AML-193 (cell line): ENCODE measurements at places on chromosomes 2 and 18.

- DNase-seq, result no peak
These were observed 79.6 kb downstream of the SUMO1 start for GRCh38 chr2:202158796-202159195.

DNA sequence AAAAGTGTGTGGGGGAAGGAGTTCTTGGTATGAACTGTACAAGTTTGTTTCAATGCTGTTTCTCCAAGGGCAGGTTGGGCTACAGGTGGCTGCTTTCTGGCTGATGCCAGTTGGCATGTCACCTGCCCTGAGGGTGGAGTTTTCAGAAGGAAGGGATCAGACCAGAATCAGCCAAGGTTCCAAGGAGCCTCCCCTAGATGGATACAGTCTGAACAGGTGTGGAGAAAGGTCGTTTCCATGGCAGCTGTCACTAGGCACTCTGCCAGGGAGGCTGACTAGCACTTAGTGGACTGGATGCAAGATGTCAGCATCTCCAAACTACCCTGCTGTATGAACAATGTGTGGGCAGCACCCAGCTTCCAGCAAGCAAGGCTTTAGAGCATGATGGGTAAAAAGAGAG is 444.4 kb upstream of the HNRNPA3 start:
- no peak for DNase-seq

DNA sequence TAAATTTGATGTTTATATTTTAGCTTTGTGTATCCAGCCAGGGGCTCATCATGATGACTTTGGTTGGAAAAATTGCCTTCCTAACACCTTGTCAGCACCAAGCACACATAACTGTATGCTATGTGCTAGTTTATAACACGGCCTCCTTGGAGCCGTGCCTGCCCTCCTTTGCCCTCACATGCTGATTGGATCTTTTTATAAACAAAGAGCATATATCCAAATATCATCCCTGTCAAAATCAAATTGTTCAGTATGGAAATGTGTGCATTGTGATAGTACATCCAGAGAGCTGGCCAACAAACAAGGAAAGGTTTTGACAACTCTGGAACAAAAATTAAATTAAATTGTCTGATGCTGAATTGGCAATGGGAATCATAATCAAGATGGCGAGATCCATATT is 241.5 kb downstream of the DCDC2C start:
- no peak for DNase-seq

DNA sequence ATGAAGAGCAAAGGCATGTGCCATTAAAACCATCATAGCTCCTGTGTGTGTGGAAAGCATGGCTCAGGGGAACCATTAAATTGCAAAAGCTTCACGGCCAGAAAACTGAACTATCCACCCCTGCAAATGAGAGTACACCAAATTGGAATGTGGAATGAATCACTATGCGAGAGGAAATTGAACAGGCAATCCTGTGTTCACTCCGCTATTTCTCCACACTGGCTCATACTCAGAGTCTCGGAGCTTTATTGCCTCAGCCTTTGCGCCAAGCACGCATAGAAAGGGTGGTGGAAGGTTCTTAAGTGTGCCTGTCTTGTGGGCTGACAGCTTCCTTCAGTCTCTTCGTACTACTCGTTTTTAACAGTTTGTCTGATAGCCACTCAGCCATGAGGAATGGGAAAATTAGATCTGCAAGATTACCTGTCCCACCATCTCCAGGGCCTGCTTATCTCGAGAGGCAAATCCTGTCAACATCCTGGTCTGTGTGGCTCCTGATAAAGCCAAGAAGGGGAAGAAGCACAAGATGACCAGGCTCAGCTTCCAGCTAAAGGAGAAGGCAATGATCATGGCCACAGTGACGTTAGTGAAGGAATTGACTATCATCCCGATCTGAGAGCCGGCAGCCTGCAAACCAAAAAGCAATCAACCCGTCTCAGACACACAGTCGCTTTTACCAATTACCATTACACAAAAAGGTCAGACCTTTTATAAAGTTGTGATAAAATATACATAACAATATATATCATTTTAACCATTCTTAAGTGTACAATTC is 34.9 kb downstream of the G6PC2 start:
- no peak for DNase-seq

- DNase-seq, result peak; percentile 12
These were observed 1.9 kb downstream of the MAP4K3 start for GRCh38 chr2:39435234-39435633.

- peak; percentile 17 for DNase-seq
These were observed 31.7 kb downstream of the LPIN2 start for GRCh38 chr18:2981212-2981728.

- no peak for DNase-seq
These were observed 146.6 kb downstream of the MEIS1 start for GRCh38 chr2:66581339-66582103.

DNA sequence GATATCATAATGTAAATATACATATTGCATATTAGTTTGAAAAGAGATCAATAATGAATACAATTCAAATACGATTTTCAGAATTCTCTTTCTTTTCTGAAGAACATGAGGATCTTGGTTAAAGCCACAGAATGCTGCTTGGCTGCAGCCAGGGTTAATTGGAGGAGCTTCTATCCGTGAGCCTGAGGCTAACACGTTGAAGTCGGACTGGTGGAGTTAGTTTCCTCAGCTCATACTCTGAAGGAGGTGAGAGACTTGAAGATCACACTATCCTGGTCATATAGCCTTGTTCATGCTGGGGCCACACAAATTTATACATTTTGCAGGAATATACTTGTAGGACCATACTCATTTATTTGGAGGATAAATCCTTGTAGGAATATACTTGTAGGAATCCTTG is 335.8 kb downstream of the TRIB2 start:
- no peak for DNase-seq

DNA sequence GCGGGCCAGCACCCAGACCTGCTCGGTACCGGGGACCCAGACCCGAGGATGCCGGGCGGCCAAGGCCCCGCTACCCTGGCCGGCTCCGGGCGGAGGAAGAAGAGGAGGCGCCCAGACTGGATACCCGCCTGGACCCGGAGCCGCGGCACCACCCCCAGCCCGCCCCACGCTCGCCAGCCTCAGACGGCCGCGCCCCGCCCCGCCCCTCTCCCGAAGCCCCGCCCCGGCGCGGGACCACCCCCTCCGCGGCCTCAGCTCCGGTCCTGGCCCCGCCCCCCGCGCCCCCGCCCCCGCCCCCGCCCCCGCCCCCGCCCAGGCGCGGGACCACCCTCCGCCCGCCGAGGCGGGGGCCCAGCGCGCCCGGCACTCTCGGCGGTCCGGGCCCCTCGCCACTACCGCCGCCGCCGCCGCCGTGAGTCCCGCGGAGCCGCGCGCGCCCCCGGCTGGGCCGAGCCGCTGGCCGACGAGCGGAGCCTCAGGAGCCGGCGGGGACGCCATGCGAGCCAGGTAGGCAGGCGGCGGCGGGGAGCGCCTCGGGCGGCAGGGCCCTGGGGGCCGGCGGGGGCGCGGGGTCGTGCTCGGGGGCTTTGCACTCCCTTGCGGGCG is at the start of gene SH3BP4:
TSS of gene SH3BP4 (plus strand) at position 354 of the 606 bp plus-strand sequence. CDS start 82,986 bp downstream, outside the sequence.
- DNase-seq, result no peak

DNA sequence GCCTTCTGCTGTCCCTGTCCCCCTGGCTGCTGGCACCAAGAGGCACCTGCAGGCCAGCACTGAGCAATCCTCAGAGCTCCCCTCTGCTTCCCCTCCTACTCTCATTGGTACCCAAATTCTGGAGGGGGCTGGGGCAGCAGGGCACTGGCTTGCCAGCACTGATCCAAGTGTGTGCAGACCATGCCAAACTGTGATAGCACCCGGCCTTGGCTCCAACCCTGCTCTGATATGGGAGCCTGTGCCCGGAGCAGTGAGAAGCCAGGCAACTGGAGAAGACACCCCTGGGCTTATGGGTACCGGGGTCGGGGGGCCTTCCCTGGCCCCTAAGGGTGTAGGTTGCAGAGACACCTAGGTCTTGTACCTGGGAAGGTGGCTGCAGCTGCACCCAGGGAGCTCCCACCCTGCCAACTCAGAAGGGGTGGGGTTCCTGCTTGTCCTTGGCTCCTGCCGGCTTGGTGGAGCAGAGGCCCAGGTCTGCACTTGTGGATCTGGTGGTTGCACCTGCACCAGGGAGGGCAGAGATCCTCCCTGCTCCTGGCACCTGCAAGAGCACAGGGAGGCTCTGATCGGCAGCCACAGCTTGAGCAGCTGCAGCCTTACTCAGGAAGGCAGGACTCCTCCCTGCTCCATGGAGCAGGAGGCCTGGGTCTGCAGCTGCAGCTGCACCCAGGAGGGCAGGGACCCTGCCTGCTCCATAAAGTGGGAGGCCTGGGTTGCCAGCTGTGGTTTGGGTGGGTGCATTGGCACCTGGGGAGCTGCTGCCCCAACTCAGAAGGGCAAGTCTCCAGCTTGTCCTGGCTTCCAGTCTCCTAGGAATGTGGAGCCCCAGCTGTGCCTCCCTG is 96.3 kb downstream of the BCL2L11 start:
- no peak for DNase-seq

- DNase-seq, result no peak
These were observed 584.0 kb downstream of the SATB2 start for GRCh38 chr2:198873503-198874471.
